CD4-positive, alpha-beta T cell treated with Interleukin-10 for 1 hour (primary cell): ENCODE measurements at places on chromosomes 7 and 10.

- no peak for DNase-seq
Observed at GRCh38 chr7:158245724-158246041, 341.9 kb downstream of the PTPRN2 start.

DNA sequence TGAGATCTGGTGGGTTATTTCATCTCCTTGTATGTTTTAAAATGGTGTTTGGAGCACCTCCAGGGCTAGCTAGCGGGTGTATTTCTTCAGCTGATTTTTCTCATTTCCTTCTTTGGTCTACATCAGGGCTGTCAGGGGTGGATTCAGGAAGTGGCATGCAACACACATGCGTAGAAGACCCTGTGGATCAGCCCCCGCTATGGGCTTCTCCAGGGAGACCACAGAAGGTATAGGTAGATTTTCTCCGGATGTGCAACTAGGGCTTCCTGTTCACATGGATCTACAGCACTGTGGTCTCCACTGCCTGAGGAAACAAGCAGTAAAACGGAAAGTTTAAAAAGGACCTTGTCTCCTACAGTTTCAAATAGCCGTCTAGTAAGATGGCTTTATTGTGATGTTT lies 10.4 kb downstream of the NUB1 start:
- DNase-seq = peak; percentile 81

GRCh38 chr10:124493214-124493882 lies 31.7 kb downstream of the LHPP start:
- DNase-seq = no peak

GRCh38 chr7:134908289-134908688 lies 78.0 kb upstream of the AGBL3 start:
- no peak for DNase-seq

- DNase-seq = no peak
Observed at GRCh38 chr7:39608278-39608677, 15.1 kb upstream of the RALA start.

DNA sequence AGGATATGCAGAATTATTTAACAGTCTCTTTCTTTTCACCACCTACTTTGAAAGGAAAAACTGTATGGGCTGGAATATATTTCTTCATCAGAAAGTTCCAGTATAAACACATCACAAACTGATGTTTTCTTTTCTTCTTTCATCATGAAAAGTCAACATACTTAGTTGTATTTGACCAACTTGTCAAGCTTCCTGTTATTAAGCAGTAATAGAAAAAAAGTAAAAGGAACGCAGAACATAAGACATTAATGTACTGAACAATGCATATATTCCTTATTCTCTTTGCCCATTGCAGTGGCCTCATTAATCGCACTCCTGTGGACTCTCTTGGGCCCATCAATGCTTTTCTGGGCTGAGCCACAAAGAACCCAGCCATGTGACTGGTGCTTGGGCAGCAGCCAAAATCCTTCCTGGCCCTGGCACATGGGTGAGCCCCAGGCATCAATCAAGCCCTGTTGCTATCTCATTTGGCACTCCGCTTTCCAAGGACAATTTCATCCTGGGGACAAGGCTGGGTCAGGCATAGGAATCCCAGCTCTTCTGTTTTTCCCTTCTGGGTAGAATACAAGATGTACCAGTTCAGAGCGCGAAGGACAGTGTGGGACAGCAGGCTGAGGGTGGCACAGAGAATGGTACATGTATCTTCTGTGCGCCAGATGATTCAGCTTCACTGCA lies 42.3 kb downstream of the RHOBTB1 start:
- DNase-seq = no peak

GRCh38 chr7:11492307-11492706 lies 339.7 kb downstream of the THSD7A start:
- no peak for DNase-seq

DNA sequence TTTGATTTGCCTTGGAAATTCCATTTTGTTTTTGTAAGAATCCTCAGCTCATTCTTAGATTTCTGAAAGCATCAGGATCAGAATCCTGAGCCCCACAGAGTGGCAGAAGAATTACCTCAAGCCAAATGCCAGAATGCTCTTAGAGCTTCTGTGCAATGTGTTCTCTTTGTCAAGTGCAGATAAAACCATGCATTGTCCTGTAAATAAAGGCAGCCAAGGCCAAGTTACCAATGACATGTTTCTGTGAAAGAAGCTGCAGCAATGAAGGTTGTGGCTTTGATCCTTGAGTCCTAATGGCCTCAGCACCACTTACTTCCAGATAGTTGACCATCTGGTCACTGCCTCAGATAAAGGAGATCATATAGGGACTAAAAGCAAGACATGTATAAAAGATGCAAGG lies 343.3 kb upstream of the AKR1E2 start:
- DNase-seq = no peak

GRCh38 chr10:72097448-72098300 lies 9.3 kb upstream of the SPOCK2 start:
- no peak for DNase-seq

DNA sequence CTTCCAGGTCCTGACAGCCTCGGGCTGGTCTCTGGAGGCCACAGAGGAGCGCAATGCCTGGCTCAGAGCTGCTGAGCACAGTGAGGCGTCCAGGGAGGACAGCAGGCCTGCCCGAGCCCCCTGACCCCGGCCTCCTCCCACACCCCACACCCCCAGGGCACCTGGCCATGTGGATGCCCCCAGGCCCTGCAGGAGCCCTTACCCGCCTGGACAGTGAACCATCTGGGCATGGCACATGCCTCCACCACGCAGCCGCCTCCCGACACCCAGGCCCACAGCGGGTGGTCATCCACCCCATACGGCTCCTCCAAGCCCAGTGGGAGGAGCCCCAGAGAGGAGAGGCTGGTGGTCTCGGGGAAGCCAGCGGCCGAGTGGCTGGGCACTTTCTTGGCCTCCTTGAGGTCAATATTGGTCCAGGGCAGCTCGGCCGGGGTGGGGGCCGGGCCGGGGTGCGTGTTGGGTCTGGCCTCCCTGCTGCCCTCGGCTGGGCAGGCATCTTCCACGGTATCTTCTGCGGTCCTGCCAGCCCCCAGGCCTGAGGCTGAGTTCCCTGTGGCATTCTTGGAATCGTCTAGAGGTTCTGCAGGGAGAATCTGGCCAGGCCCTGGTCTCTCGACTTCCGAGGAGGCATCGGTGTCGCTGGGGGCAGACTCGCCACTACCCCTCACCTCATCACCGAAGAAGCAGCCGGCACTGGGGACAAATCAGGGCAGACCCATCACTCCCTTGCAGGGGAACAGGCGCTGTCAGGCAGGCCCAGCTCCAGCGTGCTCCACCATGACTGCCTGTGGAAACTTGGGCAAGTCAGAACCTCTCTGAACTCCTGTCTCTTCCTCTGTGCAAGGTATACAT lies 18.6 kb downstream of the TECPR1 start:
- DNase-seq = no peak

GRCh38 chr10:61130366-61130765 lies 186.4 kb upstream of the RHOBTB1 start:
- no peak for DNase-seq

GRCh38 chr10:31656851-31657433 lies 271.7 kb downstream of the ARHGAP12 start:
- DNase-seq = no peak

DNA sequence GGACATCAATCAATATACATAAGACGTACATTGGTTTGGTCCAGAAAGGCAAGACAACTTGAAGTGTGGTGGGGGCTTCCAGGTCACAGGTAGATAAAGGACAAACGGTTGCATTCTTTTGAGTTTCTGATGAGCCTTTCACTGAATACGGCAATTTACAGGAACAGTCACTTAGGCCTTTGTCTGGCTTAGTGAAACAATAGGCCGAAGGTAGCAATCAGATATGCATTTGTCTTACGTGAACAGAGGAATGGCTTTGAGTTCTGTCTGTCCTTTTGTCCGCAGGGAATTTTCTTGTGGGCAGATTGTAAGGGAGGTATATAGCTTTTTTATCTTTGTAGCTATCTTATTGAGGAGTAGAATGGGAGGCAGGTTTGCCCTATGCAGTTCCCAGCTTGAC lies 10.8 kb upstream of the STN1 start:
- DNase-seq = no peak

DNA sequence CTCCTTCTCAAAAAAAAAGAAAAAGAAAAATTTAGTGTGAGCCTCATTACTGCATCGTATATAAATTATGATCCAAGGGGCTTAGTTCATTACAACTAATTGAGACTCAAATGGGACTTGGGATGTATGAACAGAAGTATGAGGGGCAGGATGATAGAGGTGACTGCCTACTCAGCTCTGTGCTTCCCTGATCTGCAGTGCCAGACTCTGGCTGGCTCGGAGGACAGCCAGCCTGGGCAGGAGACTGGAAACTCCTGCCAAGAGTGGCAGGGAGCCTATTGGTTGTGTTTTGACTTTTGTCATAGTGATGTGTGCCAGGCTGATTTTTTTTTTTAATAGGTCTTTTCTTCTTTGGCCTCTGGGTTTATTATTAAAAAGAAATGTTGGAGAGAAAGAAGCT lies 73.8 kb upstream of the GTF2IRD1 start:
- no peak for DNase-seq

DNA sequence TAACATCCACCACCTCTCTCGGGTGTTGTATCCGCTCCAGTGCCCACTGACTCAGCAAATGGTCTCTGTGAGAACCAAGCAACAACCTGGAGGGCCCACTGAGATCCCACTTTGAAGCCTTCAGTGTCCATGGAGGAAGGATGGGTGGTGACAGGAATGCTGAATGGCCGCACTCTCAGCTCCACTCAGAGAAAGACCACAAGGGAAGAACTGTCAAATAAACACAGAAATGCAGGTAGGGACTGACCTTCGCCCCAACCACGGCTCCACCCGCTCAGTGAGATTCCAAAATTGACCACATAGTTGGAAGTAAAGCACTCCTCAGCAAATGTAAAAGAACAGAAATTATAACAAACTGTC lies 65.8 kb downstream of the VIPR2 start:
- DNase-seq = no peak

GRCh38 chr10:127418536-127419168 lies 130.5 kb upstream of the NPS start:
- DNase-seq = no peak

GRCh38 chr10:120606051-120606764 lies 149.2 kb downstream of the PLPP4 start:
- DNase-seq = no peak

DNA sequence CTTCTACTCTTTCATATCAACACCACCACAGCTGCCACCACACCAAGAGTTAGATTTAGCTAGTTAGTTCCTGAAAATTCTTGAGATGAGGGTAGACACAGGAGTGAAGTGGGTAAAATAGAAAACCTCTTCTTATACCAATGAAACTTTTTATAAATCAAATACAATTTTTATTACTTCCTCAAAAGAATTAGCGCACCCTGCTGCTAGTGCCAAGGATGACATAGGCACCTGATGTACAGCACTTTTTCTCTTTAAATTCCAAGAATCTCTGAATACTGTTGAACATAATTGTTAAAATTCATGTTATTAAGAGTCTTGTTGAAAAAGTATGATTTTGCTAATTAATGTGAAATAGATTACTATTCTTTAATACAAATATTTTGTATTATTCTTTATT lies 11.4 kb downstream of the ZWINT start:
- DNase-seq = no peak

DNA sequence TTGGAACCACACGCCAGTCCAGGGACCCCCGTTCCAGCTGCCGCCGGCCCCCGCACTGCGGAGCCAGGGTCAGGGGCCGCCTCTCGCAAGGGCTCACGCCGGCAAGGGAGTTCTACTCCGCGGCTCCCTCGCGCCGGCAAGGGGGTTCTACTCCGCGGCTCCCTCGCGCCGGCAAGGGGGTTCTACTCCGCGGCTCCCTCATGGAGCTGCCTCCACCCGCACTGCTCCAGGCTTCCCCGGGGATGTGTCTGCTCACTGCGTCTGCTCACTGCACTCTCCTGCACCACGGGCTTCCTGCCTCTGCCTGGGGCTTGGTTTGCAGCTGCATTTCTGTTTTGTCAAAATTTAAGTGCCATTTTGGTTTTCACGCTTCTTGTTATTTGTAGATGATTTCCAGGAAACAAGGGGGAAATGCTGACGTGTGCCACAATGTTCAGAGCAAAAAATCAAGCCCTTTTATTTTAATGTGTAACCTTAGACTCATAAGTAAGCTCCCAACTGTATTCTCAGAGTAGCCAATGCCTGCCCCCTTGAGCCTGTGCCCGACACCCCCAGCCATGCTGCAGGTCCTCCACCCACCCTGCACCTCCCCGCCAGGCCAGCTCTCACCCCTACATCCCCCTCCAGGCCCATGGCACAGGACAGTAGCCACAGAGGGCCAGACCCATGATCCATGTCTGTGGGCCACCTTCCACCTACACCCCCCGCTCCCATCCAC lies 246.2 kb downstream of the MAD1L1 start:
- DNase-seq = peak; percentile 68

DNA sequence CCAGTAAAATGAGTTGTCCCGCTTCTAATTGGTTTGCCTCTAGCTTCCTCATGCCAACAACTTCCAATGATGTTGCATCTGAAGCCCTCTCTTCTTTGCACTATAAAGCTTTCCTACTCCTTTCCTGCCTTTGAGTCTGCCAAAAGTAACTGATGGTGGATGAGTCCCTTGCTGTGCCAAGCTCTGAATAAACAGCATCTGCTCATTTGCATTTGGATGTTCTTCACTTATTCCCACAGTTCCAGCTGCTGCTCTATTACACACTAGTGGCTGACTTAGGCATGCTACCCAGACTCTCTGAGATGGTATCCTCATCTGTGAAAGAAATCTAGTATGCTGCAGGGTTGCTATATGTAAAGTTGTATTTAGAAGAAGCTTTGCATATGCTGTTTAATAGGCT lies 24.9 kb downstream of the SFR1 start:
- no peak for DNase-seq

- DNase-seq = no peak
Observed at GRCh38 chr10:85513436-85513835, 853.2 kb downstream of the GRID1 start.

GRCh38 chr7:140621401-140622021 lies 19.1 kb downstream of the DENND2A start:
- no peak for DNase-seq

DNA sequence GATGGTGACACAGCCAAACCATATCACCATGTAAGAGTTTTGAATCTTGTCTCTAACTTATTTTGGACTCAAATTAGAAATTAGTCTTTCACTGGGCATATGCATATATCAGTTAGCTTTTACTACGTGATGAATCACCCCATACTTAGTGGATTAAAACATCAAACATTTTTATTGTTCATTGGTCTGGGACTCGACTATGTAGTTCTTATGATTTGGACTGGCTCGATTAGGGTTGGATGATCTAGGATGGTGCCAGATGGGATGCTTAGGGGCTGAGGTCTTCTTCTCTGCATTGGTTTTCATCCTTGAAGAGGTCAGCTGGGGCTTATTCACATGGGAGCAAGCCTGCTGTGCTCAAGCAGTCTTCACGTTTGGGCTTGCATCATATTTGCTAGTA lies 264.9 kb downstream of the EXOC4 start:
- DNase-seq = no peak
